ENCODE measurements at places on chromosomes 7 and 10.

DNA sequence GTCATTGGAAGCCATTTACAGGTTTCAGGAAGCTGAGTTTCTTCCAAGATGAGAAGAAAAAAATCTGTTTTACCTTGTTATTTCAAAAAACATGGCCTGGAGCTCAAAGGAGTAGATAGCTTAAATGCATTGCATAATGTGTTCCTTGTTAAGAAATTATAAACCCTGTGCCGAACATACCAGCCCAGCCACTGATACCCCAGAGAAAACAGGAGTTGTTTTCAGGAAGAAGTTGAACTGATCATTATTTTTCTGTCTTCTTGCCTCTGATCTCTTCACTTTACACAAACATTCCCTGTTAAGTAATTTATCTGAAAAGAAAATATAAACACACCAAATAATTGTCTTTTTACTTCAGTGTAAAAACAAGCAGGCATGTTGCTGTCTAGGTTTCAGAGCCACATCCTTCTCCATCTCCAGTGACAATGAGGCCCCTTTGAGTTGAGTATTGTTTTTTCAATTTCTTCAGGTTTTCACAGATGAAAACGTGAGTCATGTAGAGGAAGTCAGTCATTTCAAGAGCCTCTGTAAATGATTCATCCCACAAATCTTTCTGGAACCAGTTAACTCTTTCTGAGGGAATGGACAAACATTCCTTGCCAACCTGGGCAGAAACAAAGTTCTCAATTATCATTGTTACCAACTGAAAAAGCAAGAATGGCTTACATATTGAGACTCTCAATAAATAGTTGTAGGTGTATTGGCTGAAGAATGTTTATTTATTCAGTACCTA is 244.2 kb downstream of the IPMK start:
- no peak for DNase-seq

DNA sequence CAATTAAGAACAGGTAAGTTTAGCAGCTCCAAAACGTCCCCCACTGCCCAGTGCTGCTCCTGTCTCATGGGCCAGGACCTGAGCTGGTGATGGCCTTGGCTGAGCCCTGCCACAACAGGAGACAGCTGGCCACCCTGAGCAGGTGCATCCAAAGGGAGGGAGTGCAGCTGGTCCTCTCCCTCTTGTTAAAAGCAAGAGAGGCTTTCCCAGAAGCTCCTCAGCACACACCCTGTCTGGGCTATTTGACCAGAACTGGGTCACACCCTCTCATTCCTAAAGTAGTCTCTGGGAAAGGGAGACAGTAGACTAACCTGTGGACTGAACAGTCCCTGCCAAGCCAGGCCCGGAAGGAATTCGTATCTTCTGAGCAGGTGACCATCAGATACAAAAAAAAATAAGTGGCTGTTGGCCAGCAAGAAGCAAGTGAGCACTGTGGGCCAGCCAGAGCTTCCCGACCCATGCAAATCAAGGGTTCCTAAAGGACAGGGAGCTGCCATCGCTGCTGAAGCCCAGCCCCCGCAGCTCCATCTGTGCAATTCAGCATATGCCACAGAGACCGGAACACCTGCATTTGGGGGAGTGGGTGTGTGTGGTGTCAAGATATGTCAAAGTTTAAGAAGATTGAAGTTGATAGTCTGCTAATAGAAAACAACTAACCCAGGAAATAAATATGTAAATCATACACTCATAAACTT is 2.1 kb upstream of the TMEM72 start:
- DNase-seq, result no peak

- DNase-seq, result no peak
Measured at GRCh38 chr7:103574576-103574975, 128.6 kb upstream of the SLC26A5 start.

DNA sequence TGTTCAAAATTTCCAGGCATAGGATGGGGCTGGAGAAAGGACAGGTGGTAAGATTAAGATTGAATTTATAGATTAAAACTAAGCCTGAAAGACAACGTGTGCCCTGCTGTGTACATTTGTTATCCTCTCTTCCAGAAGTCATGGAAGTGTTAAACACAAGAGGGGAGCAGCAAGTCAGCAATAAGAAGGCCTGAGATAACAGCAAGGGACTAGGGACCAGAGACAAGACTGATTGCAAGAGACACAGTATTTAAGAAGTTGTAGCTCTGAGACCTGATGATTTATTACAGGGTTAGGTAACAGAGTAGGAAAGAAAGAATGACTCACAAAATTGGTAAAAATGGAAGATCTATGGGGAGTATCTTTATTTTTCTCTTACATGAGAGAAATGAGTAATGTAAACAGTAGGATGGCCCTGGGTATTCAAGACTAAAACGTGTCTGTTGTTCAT is 55.7 kb upstream of the COL1A2 start:
- no peak for DNase-seq

GRCh38 chr7:87312215-87312865 is 33.1 kb upstream of the CROT start:
- peak; percentile 59 for DNase-seq

DNA sequence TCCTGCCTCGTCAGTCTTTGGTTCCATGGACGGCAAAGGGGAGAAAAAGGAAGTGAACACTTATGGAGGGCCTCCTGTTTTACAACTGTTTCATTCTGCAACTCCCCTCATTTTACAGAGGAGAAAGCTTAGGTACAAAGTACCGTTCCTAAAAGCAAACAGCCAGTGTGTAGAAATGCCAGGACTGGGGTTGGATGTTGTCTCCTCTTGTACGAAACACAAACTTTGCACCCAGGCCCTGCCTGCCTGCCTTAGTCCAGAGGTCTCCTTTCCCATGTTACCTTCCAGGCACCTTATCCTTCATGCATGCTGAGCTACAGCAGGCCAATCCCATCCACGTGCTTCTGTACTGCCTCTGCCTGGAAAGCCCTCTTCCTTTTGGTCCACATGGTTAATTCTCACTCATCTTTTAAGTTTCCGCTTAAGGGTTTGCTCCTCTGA is 86.0 kb downstream of the ICA1 start:
- DNase-seq, result no peak

DNA sequence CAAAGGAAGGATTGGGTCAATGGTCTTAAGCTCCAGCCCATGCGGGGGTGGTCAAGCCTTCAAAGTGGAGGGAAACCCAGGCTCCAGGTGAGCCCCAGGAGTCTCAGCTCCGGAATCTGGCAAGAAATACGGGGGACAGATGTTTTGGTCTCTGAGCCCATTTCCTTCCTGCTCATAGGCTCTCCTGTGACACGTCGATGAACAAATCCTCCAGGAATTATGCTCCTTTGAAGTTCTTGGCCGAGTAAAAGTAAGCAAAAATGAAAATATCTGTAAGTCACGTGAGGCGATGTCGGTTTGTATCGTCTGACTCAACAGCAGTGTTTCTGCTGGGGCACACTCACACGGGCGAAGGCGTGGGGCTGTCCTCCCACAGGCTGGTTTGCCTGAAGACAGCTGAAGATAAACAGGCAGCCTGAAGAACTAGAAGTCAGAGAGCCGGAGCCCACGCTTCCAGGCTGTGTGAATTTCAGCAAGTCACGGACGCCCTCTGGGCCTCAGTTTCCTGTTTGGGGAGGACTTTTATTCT is 52.6 kb upstream of the SMNDC1 start:
- DNase-seq, result peak; percentile 38

DNA sequence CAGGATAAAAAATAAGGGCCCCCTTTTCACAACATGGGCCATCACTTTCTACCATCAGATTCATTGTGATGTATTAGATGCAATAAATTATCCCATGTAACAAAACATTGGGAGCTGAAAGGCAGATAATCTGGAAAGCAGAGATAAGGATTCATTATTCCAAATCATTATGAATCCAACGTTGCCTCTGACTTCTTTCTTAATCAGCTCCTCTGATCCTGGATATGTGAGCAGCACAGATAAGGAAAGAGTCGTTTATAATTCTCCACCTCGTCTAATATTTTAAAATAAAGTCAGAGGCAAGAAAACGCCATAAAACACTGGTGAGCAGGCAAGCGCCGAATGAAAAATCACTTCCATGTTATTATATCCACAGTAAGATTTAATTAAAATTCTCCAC is 13.8 kb upstream of the GATA3 start:
- no peak for DNase-seq

- DNase-seq, result no peak
Measured at GRCh38 chr10:83516788-83517187, 622.5 kb upstream of the GHITM start.

GRCh38 chr10:24209432-24209771 is 464 bp downstream of the KIAA1217 start:
- DNase-seq, result no peak

DNA sequence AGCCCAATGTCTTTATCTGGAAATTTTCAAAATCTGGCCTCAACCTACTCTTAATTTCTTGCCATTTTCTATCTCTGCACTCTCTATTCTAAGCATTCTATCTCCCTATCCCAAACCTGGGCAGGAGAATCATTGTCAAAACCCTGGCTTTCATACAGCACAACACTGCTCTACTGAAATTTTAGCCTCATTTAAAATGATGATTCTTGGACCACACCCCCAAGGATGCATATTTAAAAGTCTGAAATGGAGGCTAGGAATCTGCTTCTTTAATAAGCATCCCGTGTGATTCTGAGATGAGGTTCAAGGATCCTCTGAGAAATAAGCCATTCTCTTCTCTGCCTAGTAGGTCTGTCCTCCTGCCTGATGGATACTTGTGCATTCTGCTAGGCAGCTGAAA is 50.8 kb upstream of the EGR2 start:
- DNase-seq, result no peak
